Fibroblast of villous mesenchyme (primary cell): ENCODE measurements at places on chromosomes 6 and 20. TPM values are rescaled to one million over a fixed set of nuclear protein-coding genes. Genes with fewer than 3 reads are reported as not detected.

Gene RHAG
- not detected in 2 replicates for total RNA-seq

Gene SGK1
- 244 and 268 TPM in 2 replicates for total RNA-seq

DNA sequence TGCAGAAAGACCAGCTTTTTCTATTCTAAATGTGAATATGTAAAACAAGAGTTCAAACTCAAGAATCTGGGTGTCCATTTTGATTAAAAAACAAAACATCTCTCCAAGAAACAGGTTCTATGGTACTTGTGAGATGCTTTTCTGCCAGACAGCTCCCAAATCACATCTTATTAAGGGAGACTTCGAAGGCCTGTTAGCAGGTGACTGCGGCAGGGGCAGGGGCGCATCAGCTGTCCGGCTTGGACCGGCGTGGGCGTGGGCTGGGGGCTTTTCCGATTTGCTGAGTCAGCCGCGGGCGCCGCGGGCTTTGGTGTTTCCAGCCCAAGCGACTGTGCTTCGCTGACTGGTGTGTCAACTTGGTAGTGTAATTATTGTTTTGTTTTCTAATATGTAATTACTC, 32.6 kb downstream of the TFAP2A start:
- DNase-seq, result no peak

DNA sequence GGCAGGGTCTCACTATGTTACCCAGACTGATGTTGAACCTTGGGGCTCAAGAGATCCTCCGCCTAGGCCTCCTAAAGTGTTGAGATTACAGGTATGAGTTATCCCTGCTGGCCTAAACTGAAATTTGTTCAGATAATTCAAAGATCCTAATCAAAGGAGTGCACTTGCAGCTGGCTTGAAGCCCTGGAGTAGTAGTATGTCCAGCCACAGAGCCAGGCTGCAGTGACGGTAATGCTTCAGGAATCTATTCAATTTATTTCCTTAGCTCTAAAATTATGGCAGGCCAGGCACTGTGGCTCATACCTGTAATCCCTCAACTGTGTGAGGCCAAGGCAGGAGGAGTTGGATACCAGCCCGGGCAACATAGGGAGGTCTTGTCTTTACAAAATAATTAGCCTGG, 1.4 kb upstream of the DDX43 start:
- no peak for DNase-seq

DNA sequence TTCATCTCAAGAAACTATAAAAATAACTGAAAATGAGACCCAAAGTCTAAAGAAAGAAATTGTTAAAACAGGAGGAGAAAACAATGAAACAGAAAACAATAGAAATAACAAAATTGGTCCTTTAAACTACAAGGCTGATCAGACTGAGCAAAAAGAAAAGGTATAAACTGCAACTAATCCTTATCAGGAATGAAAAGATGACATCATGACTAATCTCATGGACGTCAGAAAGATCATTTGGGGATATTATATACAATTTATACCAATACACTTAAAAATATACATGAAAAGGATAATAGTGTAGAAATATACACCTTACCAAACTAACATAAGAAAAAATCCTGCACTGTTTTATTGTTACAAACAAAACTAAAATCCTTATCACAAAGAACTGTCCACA, 315.6 kb downstream of the TAF4 start:
- DNase-seq, result no peak
